Epithelial cell of proximal tubule (primary cell): ENCODE measurements at places on chromosomes 3 and 15. TPM values are rescaled to one million over a fixed set of nuclear protein-coding genes. Genes with fewer than 3 reads are reported as not detected.

DNA sequence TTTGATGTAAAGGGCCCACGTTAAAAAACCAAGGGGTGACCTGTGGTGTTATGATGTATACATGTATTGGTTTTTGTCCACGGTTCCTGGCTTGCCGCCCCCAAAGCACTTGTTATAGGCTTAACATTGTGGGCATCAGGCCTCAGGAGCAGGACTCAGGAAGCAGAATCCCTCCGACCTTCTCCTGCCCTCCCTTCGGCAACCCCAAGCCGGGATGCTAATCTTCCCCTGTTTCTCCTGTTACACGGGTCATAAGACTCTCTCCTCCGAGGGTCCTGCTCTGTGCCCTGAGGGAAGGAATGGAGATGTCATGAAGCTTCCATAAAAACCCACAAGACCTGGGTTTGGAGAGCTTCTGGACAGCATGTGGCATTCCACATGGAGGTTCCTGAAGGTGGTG, 48.8 kb downstream of the RPLP1 start:
- DNase-seq: no peak

GRCh38 chr3:22476976-22477375, 726.0 kb upstream of the ZNF385D start:
- DNase-seq: no peak

DNA sequence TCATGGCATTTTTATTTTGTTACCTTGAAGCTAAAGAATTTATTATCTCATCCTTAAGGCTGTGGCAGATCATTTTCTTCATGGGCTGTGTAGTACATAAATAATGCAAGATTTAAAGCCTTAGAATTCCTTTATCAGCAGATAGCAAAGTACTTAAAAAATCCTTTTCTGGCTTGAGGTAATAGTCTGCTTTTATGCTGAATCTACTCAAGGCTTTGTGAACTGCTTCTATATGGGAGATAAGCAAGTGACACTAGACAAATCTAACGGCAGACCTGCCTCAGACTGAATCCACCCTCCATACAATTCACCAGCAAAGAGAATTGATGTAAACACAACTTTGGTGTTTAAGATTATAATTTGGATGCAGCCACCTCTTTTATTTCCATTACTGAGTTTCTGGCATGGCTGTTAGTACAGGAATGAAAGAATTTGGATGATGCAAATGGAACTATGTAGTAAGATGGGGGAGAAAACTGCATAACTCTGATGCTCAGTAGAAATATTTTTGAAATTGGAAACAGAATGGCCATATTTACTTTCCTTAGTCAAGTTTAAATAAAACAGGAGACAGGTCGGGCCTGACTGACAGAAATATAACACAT, 1121.5 kb downstream of the NAALADL2 start:
- DNase-seq: no peak

DNA sequence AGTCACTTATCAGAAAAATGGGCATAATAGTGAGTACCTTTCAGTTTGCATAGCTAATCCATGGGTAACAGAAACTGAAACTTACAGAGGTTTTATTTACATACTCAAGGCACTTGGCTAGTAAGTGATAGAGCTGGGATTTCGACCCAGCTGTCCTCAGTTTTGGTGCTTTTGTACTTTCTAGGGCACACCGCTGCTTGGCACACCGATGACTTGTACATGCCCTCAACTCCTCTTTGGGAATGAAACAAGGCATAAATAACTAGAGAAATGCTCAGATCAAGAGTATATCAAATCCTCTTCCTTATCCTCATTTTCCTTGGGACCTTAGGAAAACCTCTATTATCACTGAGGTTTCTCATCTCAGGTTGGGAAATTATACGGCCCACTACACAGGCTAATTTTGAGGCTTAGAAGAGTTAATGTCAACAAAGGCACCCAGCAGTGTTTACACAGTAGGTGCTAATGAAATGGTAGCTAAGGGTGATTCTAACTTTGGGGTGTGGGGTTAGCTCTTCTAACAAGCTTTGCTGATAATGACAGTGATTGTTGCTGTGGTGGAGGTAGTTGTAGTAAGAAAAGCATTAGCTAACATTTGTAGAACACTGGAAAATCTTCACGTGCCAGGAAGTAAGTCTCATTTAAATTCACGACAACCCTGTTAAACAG, 20.3 kb upstream of the DGKG start:
- DNase-seq: no peak

GRCh38 chr3:37492468-37492867, 318.1 kb upstream of the LRRFIP2 start:
- no peak for DNase-seq

DNA sequence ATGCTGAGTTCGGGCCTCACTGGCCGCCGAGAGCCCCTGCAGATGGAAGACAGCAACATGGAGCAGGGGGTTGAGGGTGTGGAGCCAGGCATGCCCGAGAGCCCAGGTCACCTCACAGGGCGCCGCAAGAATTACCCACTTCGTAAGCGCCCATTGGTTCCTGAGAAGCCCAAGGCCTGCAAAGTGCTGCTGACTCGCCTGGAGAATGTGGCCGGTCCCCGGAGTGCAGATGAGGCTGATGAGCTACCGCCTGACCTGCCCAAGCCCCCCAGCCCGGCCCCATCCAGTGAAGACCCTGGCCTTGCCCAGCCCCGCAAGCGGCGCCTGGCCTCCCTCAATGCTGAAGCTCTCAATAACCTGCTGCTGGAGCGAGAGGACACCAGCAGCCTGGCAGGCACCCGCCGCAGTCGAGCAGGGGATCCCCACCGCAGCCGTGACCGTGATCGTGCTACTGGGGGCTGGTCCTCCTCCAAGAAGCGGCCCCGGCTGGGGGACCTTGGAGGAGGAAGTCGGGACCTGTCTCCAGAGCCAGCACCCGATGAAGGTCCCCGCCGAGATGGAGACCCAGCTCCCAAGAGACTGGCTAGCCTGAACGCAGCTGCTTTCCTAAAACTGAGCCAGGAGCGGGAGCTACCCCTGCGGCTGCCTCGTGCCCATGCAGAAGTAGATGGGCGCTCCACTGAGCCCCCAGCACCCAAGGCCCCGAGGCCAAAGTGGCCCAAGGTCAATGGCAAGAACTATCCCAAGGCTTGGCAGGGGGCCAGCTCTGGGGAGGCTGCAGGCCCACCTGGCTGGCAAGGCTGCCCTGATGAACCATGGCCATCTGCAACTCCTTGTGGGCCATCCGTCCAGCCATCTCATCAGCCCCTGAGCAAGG, 12.1 kb upstream of the CHST14 start:
- DNase-seq: no peak

Gene SPATA12
- total RNA-seq: 0.06 and 0.43 TPM in 2 replicates
